Natural killer cell (primary cell): ENCODE measurements at places on chromosomes 2 and 18. TPM values are rescaled to one million over a fixed set of nuclear protein-coding genes. Genes with fewer than 3 reads are reported as not detected.

GRCh38 chr2:223536546-223536945 is 65.6 kb downstream of the SCG2 start:
- no peak overlapping the region for H3K27ac ChIP-seq
- no peak overlapping the region for H3K4me3 ChIP-seq

- H3K27me3 ChIP-seq: no peaks in the 10 kb centered on the region
- DNase-seq: no peak
- no peaks in the 10 kb centered on the region for H3K4me1 ChIP-seq
- H3K27ac ChIP-seq: no peak overlapping the region
- H3K4me3 ChIP-seq: no peak overlapping the region
Observed at GRCh38 chr2:151789055-151789834, 39.0 kb downstream of the ARL5A start.

DNA sequence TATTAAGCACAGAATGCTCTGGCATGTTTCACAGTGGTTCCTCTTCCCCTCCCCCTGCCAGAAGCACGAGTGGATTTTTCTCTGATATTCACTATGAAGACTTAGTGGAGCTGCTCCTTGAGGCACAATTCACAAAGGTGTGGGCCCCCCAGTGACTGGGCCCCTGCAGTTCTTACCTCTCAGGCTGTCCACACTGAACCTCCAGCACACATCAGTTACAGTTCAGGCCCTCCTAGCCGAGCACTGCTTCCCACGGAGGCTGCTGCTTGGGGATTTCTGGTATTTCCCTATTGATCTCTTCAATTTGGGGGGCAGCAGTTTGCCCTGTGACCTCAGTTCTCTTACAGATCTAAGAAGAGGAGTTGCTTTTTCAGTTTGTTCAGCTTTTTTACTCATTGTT is 236.1 kb downstream of the SH3RF3 start:
- no peaks in the 10 kb centered on the region for H3K36me3 ChIP-seq
- H3K27ac ChIP-seq: no peak overlapping the region
- DNase-seq: no peak
- H3K4me3 ChIP-seq: no peak overlapping the region

DNA sequence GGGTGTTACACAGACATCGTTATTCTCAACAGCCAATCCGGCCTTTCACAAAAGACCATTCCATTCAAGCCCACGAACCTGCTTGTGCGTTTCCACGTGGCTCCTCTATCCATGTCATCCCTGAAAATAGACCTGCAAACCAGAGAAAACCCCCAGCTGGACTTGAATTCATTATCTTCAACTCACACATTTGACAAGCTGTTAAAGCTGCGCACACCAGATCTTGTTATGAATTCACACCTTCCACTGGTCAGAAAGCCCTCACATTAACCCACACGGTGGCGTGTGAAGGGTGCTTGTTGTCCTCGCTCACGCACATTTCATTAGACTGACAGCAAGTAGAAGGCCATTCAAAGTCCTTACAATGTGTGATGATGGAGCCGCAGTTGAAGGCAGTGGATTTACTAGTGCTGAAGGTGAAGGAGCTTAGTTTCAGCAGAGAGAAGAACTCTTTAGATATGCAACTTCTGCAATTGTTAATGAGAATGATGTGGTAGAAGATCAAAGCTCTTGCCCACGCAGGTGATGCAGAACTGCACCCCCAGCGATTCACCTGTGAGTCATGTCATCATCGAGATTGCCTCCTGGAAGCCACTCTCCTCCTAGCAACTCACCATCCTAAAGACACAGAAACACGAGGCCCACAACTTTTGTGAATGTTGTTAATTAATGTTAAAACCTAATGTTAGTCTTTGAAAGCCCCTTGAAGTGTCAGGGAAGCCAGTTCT is 224.8 kb upstream of the SOX11 start:
- no peaks in the 10 kb centered on the region for H3K4me1 ChIP-seq
- H3K4me3 ChIP-seq: no peak overlapping the region

- H3K36me3 ChIP-seq: no peaks in the 10 kb centered on the region
- no peak overlapping the region for H3K27ac ChIP-seq
- no peak overlapping the region for H3K4me3 ChIP-seq
- H3K4me1 ChIP-seq: no peaks in the 10 kb centered on the region
- DNase-seq: no peak
Observed at GRCh38 chr2:53536583-53537361, 230.8 kb upstream of the CHAC2 start.

DNA sequence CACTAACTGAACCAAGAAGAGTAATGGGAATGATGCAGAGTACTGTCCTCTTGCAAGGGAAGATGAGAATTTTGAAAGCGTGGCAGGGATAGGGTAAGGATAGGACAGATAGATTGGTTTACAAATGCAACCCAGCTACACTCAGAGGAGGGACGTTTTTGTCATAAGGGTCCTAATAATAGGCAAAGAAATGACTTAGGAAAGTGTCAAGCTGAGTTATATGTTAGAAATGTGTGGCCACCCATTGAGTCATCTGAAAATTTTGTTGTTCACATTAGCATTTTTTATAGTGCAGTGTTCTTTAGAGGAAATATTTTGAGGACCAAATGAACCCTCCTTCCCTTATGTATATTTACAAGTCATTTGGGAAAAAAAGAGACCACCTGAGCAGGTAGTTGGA is 137.5 kb downstream of the PHLPP1 start:
- no peaks in the 10 kb centered on the region for H3K36me3 ChIP-seq
- no peak overlapping the region for H3K4me3 ChIP-seq
- no peaks in the 10 kb centered on the region for H3K4me1 ChIP-seq
- no peak overlapping the region for H3K27ac ChIP-seq
- no peaks in the 10 kb centered on the region for H3K27me3 ChIP-seq

The POLE4 gene
- 35.3 TPM for total RNA-seq

The CCDC121 gene
- 0.25 TPM for total RNA-seq

DNA sequence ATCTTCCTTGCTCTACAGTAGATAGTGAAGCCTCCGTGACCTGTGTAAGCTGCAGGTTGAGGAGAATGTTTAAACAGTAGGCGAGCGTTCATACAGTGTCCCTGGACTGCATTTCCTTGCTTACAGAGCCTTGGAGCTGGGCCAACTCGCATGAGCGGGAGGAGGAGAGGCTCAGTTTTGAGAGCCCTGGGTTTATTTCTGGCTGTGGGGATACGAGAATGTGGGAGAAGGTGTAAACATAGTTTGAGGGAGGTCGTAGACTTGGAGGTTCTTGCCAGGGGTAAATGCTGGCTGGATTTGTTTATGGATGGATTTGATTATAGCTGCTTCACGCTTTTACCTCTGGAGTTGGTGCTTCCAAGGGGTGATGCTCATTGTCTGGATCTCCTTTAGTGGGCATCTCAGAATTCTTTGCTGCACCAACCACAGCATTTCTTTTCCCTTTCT is 20.8 kb downstream of the CRIM1 start:
- H3K4me1 ChIP-seq: no peaks in the 10 kb centered on the region
- H3K4me3 ChIP-seq: no peak overlapping the region
- H3K36me3 ChIP-seq: no peaks in the 10 kb centered on the region
- H3K27ac ChIP-seq: no peak overlapping the region
- H3K27me3 ChIP-seq: no peaks in the 10 kb centered on the region
- no peak for DNase-seq

GRCh38 chr18:59724103-59724502 is 26.9 kb upstream of the CCBE1 start:
- H3K27ac ChIP-seq: no peak overlapping the region
- no peaks in the 10 kb centered on the region for H3K36me3 ChIP-seq
- H3K27me3 ChIP-seq: no peaks in the 10 kb centered on the region
